ENCODE measurements at places on chromosomes 12 and 14.
A peak's percentile ranks its signal among the peaks of the same experiment; 100 is the strongest.

DNA sequence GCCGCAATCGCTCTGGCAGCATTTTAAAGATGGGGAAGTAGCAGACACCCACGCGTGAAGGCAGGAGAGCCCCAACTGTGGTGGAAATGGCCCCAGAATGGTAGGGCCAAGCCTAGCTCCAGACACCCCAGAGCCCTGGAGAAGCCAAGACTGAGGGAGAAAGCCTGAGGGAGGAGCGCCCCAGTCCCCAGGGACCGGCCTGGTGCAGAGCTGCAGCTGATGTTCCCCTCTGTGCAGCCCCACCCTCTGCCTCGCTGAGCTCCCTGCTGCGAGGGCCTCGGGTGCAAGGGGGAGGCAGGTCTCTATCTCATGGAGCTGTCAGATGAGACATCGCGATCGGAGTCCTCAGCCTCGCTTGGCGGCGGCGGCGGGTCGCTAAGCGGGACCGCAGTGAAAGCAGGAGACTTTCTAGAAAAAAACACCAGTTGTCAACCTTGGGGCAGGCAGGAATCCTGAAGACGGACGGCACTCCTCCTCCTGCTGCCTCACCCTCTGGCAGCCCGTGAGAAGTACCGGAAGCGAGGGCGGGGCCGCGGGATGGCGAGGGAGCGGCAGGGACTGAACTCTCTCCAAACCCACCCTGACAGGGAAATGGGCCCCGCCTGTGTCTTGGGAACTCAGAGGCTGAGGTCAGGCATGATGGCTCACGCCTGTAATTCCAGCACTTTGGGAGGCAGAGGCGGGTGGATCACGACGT lies 6.0 kb downstream of the GAPDH start:
- peak; percentile 70 for DNase-seq

DNA sequence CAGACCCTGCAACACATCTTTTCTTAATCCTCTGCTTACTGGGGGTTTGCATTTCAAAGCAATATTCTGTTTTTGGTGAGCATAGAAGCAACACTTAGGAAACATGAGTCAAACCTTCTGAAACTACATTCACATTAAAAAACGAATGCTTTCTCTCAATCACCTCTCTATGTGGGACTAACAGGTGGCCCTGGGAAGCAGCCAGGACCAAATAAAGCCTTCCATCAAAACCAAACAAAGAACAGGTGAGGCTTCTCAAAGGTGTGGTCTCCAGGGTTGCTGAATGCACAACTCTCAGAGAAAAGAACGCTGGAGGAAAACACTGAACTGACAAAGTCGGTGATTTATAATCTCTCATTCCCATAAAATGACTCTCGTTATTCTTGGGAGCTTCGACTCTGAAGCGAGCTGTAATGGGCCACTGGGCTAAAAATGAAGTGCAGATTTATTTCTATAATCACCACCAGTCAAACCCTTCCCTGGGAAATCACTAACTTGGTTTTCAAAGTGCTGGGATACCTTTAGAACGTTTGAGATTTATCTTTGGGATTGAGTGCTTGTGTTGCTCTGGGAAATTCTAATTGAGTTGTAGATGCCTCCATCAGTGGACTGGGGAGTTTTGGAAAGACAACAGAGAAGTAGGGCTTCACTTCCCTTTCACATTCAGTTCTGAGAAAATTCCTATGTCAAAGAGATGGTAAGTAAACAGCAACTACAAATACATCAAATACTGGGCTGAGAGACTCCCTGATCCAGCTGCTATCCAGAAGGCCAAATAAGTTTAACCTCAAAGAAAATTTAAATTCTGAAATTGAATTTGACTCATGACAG lies 262.0 kb upstream of the TMPO start:
- DNase-seq = no peak

DNA sequence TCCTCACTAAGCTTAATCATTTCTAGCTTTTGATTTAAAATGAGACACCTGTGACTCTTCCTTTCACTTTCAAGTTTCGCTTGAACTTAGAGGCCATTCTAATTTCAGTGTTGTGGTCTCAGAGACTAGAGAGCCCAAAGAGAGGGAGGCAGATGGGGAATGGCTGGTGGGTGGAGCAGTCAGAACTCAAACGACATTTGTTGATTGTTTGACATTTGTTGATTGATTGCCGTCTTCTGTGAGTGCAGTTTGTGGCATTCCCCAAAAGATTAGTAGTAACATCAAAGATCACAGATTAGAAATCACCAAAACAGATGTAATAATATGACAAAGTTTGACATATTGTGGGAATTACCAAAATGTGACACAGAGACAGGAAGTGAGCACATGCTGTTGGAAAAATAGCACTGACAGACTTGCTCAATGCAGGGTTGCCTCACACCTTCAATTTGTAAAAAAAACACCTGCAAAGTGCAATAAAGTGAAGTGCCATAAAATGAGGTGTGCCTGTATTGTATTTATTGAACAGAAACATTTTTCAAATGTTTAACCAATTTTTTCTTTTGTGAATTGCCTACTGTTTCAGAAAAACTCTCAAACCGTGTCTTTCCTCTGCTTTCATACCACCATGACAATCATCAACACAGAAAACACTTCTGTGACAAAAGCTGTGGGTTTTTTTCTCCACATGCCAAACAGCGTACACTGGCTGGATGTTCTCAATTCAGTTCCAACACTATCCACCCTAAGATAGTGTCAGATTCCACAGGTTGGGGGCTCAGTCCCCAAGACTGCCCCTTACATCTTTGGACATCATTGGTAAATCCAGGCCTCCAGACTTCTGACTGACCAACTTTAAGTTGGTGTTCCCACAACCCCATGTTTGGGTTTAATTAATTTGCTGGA lies 376.3 kb upstream of the RGS6 start:
- peak; percentile 73 for DNase-seq

DNA sequence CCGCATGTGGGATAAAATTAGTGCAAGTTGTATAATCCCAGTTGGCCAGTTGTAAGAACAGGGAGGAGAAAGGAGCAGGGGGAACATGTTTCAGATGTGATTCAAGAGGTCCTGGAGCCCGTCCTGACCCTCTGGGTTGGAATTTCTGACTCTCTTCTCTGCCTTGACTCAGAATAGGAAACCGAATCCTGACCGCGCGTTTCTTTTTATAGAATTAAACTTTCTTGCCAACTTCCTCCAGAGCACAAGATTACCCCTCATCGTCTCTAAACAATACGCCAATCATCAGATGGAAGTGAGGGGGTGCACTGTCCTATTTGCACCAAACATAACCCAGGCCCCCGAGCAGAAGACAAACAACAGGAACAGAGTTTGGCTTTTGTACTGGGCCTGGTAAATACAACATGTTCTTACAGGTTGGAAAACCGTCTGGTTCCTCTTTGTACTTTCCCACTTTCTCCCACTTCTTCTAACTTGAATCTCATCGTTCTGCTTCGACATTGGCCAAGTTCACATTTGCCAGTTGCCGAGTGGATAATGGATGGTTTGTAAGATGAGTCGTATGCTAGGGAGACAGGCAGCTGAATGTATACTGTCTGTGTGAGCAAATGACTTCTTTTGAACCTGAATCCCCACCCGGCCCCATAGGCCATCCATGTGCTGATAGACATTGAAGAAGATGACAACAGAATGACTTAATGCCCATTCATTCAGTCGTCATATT lies 42.6 kb upstream of the MED13L start:
- peak; percentile 52 for DNase-seq

DNA sequence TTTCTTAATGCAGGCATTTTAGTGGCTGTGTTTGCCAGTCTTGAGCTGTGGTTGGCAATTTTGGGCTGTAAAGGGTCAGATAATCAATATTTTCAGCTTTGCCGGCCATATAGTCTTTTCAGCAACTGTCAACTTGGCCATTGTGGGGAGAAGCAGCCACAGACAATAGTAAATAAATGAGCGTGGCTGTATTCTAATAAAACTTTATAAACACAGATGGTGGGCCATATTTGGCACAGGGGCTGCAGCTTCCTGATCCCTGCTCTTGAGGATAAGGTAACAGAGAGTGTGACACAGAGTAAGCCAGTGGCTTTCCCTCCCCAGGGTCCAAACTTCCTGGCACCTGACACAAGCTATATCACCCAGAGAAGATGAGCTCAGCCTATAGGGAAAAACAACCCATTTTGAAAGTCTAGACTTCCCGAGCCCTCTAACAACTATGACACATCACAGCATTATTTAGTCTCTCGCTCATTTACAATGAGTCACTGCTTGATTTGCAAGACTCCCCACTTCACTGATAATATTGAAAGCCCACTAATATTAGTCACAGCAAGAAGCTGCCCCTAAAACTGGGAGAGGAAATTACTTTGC lies 163.1 kb upstream of the TMPO start:
- DNase-seq = no peak

DNA sequence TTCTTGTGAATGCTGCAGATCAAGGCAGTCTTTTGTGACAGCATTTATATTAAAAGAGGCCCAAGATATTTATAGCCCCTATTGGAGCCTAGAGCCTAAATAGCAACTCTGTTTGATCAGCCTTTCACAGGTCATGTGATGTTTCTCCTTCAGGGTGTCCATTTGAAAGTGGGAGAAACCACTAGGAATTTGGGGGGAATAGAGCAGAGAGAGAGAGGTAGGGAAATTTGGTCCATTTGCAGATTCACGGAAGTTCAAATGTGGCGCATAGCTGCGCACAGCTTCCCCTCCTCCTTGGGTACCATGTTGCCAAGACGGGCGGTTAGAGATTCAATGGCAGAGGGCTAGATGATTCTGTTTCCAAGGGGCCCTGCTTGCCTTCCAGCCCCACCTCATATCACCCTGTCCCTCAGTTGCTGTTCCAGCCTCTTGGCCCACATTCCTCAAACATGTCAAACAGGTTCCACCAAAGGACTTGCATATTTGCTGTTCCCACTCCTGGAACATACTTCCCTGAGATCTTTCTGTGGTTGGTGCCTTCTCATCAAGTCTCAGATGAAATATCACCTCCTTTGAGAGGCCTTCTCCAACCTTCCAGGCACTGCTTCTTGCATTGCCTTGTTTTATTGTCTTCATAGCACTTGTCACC lies 220.8 kb downstream of the CHST11 start:
- DNase-seq = no peak

GRCh38 chr12:105823810-105824209 lies 314.9 kb downstream of the NUAK1 start:
- DNase-seq = no peak

- DNase-seq = peak; percentile 29
Observed at GRCh38 chr14:50944647-50945413, 547 bp upstream of the PYGL start.

GRCh38 chr12:43396671-43397070 lies 155.3 kb downstream of the ADAMTS20 start:
- no peak for DNase-seq

DNA sequence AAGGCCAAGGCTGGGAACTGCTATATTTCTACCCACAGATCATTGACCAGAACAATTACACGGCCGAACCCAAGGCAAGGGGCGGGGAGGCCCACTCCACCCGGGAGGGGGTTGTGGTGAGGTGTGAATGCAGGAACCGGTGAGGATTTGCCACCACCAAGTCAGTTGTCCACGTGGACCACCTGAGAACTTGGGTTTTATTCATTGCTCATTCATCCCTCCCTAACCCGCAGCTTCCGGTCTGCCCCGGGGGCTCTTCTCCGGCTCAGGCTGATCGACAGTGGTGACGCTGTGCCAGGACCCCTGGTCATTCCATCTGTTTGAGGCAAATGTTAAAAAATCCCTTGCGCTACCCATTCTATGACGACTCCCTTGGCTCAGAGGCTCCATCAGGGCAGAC lies 127.7 kb upstream of the RTL1 start:
- DNase-seq = no peak

DNA sequence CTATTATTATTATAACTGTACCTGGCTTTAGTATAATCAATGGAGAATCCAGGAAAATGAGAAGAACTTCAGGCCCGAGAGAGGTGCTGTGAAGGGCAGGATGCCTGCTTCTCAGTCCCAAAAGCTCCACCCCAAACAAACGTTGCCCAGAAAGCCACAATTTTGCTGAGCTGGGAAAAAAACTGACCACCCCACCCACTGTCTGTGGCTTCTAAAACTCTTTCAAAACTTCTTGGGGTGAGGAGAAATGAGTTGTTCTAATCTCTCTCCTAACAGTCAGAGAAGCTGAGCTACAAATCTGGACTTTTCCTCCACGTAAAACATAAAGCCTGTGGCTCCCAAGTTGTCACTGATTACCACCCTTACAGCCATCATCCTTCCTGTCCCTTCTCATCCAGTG lies 13.4 kb downstream of the VDR start:
- DNase-seq = no peak

GRCh38 chr12:103272949-103273348 lies 222.8 kb downstream of the C12orf42 start:
- no peak for DNase-seq

DNA sequence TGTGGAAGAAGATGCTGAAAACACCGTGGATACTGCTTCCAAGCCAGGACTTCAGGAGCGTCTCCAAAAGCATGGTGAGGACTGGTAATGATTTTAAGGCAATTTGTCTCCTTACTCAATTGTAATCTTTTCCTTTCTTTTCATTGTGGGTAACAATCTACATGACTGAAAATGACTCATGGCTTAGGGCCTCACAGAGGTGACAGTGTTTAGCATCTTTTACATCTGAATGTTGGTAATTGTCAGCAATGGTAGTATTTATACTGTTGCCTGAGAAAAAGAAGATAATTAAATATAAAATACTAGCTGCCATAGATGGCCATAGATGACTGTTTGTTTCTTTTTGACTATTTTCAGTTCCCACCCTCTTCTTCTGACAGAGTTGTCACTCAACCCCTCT lies 31.6 kb downstream of the TULP3 start:
- DNase-seq = no peak

- no peak for DNase-seq
Observed at GRCh38 chr14:33509454-33509853, 441.4 kb downstream of the EGLN3 start.

DNA sequence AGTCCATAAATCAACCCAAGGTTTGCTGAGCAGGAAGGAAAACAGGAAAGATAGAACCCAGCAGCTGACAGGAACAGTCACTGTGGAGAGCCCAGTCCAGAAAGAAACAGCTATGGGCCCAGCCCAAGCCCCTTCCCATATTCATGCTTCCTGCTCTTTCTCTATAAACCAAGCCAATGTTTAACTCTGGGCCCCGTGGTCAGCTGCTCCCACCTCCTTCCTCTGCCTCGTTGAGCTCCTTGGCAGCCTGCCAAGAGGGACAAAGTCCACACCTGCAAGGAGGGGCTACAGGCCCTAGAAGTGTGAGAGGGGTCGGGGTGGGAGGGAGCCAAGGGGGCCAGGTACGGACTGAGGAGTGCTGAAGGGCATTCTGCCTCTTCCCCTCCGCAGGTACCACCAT lies 10.0 kb downstream of the SLC6A13 start:
- DNase-seq = no peak

DNA sequence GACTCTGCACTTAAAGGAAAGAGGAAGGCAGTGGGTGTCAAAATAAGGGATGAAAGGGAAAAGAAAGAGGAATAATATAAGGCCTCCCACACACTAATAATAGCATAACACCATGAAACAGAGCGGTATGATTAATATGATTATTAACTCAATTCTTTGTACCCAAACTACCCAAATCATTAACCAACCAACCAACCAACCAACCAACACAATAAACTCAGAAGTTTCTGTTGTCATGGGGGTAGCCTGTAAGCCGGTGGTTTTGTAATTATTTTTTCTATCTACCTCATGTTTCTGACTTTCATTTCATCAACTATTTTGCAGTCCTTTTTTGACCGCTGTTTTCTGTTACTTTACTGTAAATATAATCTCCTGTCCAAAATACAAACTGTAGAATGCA lies 105.8 kb downstream of the RERG start:
- no peak for DNase-seq

- peak; percentile 82 for DNase-seq
Observed at GRCh38 chr14:20682435-20683124, 1.8 kb upstream of the RNASE4 start.
